ENCODE measurements at places on chromosomes 3 and 15.

DNA sequence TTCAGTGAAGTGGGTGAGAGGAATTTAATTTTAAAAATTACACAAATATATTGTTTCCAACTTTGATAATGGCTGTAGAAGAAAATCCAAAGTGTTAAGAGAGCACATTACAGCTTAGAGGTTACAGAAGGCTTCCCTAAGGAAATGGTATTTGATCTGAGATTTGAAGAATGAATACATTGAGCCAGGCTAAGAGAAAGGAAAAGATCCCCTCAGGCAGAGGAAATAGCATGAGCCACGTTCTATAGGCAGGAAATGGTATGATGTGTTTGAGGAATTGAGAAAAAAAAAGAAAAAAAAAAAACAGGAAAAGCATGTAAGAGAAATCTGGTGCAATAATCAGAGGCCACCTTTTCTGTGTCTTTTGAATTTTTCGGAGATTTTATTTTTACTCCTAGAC, 48.6 kb downstream of the UNC13C start:
- no peak for DNase-seq

DNA sequence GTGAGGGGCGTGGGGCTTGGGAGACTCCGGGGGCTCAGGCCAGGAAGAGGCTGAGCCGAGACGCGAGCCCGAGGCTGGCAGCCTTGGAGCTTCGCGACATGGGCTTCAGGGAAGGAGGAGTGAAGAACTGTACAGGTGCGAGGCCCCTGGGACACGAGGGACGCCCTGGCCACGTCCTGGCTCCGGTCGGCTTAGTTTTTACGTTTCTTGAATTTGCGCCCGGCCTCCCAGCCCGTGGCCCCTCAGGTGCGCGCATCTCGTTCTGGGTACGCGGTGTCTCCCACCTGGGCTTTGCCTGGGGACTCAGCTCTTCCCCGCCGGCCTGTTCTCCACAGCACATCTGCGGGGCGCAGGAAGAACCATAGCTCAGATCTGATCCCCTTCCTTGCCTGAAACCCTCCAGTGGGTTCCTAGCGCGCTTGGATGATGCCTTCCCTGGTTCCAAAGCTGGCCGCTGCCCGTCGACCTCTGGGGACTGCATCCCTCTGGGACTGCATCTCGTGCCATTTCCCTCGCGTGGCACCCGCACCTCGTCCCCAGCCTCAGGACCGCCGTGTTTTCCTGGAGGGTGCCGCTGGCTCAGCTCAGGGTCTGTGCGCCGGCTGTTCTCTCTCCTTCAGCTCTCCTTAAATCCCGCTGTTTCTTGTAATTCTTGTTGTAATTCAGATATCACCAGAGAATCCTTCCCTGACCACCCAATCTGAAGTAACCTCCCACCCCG, 614 bp downstream of the CHCHD6 start:
- DNase-seq, result no peak

- no peak for DNase-seq
These were observed 99.4 kb upstream of the MRPL3 start for GRCh38 chr3:131602011-131602779.

DNA sequence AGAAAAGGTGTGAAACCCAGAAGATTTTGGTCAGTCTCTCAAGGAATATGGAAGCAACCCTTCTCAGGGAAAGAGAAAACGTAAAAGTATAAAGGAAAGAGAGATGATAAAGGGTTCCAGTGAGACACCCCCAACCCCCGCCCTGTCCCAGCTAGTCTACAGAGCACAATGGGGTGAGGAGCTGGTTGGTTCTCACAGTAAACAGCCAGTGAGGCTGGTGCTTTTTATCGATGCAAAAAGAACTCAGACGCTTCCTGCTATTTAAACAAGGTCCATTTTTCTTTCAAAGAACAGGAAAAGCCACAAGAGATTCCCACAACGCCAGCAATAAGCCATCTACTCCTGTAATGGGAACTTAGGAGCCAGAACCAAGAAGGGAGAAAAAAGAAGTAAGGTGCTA, 65.9 kb downstream of the CHAC1 start:
- no peak for DNase-seq

- no peak for DNase-seq
These were observed 1.9 kb downstream of the MAP2K1 start for GRCh38 chr15:66388576-66388975.

GRCh38 chr15:80585544-80586018, 109.5 kb upstream of the ABHD17C start:
- DNase-seq, result no peak

- no peak for DNase-seq
These were observed 202.1 kb downstream of the GREM1 start for GRCh38 chr15:32919749-32920414.

- no peak for DNase-seq
These were observed 686.8 kb downstream of the OTOL1 start for GRCh38 chr3:162183440-162183839.

DNA sequence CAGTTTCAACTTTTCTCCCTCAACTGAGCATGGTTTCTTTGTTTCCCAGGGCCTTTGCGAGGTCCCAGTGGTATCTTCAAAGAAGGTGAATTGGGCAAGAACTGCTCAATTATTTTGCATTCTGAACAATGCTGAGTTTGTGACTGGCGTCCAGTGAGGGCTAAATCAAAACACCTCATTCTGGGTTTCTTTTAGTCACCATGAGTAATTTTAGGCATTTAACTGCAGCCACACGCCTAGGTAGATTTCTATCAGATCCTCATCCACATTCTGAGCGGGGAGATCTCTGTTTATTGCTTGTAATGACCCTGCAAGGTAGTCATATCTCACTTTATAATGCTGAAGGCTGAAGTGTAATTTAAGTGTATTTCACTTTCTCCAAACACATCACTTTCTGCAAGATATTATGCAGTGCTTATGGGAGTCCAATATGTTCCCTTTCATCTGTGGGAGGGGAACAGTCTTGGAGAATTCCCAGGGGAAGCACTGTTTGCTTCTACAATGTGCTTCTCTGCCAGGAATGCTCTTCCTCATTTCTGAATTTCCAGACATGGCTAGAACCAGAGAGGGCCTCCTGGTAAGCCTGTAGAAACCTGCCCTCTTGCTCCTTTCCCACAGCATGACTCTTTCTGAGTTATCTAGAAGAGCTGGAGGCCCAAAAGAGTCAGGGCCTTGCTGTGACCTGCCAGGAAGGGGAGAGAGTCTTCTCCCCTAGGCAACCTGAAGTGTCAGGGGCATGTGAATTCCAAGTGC, 91.7 kb downstream of the FRMD4B start:
- DNase-seq, result no peak

GRCh38 chr3:16102905-16103364, 71.5 kb upstream of the GALNT15 start:
- DNase-seq, result no peak

GRCh38 chr3:194357681-194358080, 6.6 kb upstream of the CPN2 start:
- no peak for DNase-seq
